Hematopoietic multipotent progenitor cell treated with erythropoietin and hydrocortisone succinate and interleukin-3 and kit ligand, for 4 days (in vitro differentiated cells): ENCODE measurements at places on chromosomes 4 and X.

DNA sequence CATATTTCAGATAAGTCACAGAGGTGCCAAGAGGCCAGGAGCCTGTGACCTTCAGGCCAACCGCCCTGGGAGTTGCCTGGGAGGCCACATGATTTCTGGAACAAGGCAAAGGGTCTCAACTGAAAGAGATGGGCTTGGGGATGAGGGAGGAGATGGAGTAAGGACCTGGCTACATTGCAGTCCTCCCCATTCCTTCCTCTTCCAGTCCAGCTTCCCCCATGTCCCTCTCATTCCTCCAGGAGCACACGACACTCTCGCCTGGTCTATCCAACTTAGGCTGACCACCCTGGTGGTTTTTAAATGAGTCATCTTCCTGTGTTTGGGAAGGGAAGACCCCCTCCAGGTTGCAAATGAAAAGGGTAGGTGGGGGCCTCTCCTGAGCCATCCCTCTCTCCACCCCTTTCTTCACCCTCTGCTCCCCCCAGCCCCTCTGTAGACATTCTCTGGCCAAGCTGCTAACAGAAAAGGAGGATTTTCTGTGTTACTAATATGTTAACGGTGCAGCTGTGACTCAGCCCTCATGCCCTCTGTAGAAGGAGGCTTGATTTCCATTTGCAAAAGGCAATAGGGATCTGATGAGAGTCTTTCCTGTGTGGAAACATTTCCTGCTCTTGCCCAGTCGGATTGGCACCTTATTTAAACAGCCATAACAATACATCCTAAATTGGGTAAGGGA is 79.2 kb downstream of the RTL5 start:
- no peak for DNase-seq

GRCh38 chrX:105527759-105528158 is 294.6 kb upstream of the NRK start:
- no peak for DNase-seq

- DNase-seq, result peak; percentile 10
These were observed 203.1 kb downstream of the RBM46 start for GRCh38 chr4:154984148-154984547.

DNA sequence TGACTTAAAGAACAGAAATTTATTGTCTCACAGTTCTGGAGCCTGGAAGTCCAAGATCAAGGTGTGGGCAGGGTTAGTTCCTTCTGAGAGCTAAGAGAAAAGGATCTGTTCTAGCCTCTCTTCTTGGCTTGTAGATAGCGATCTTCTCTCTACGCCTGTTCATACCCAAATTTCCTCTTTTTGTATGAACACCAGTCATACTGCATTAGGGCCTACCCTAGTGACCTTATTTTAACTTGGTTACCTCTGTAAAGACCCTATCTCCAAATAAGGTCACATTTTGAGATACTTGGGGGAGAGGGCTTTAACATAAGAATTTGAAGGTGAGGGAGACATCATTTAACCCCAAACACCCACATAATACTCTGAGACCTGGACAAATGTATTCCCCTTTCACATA is 55.6 kb upstream of the SPP1 start:
- DNase-seq, result peak; percentile 74

- DNase-seq, result no peak
These were observed 409 bp upstream of the MPP1 start for GRCh38 chrX:154805696-154806091.

DNA sequence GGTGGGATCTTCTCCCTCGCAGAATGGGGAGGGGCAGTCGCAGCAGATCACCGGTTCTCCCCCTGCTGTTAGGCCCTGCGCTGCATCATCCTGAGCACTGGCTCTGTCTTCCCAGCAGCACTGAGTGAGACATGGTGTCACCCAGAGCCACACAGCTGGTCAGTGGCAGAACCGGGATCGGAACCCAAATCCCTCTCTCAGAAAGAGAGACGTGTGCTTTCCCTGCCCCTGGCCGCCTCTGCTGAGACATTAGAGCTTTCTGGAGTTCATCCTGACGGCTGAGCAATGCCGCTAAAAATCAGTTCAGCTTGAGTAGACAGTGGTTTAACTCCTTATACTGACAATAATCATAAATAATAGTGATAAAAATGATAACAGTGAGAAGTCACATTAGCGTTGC is 87.9 kb downstream of the EVC start:
- DNase-seq, result no peak

GRCh38 chr4:40627540-40627939 is 2.1 kb downstream of the RBM47 start:
- no peak for DNase-seq

DNA sequence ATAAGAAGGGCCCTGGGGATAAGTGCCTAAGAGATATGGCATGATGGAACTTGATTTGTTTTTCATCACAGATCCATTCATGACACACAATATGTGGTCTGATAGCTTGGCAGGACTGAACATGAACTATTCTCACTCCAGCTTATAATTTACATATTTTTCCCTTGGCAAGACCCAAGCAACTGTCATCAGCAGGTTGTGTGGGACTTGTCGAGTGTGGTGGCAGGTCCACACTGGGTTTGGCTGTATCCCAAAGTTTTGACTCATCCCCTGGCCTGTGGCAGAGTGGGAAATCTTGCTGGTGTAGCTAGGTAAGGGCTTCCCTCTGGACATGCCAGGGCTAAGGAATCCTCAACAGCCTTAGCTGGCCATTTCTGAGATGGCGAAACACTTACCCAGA is 81.0 kb upstream of the STIM2 start:
- DNase-seq, result no peak
